ENCODE measurements at places on chromosomes 13 and 19. TPM values are rescaled to one million over a fixed set of nuclear protein-coding genes. Genes with fewer than 3 reads are reported as not detected.
A peak's percentile ranks its signal among the peaks of the same experiment; 100 is the strongest.

ZNF253 gene
- total RNA-seq = 41.2 TPM

NAPSA gene
- not detected for total RNA-seq

DNA sequence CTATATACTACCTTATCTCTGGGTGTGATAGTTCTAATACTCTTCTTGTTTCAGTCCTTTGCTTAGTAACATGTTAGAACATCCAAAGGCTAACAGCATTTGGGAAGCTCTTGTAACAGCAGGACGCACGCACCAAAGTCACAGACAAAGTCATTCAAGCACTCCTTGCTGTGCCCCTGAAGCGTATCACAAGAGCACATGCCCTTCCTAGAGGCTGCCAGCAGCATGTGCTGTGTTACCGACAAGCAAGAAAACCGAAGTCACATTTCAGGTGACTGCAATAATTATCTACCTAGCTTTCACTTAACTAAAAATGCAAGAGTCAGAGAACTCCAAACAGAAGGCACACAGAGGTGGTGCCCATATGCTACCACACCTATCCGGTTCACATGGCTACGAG is 194.1 kb downstream of the KLF12 start:
- no peak for DNase-seq

- DNase-seq = peak; percentile 34
Observed at GRCh38 chr13:59750860-59751259, 412.9 kb downstream of the DIAPH3 start.

PSG6 gene
- not detected for total RNA-seq

- DNase-seq = no peak
Observed at GRCh38 chr13:76790526-76790925, 95.7 kb downstream of the KCTD12 start.

GRCh38 chr19:17103177-17103576 is 27.6 kb downstream of the MYO9B start:
- no peak for DNase-seq

PSMC4 gene
- total RNA-seq = 99.9 TPM

DNA sequence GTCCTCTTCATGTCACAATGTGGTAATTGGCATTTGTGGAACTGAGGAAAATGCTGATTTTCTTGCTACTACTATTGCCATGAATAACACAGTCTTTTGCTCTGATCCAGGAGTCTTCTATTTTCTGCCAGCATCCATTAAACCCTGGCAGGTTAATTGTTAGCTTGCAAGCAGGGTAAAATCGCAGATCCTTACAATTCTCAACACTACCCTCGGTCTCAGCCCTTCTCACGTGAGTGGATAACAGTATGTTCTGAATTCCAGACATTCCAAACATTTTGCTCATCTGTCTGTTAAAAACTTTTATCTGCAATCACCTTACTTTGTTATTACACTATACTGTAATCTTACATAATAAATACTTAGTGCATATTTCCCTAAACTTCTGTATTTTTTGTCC is 251.3 kb upstream of the ATXN8OS start:
- no peak for DNase-seq

- no peak for DNase-seq
Observed at GRCh38 chr19:18475004-18475453, 37.1 kb upstream of the ISYNA1 start.

- DNase-seq = no peak
Observed at GRCh38 chr13:40383132-40383531, 283.3 kb downstream of the FOXO1 start.
